ENCODE measurements at places on chromosomes 12 and 14.

GRCh38 chr14:47240748-47241437 lies 434.5 kb downstream of the MDGA2 start:
- no peak for DNase-seq

DNA sequence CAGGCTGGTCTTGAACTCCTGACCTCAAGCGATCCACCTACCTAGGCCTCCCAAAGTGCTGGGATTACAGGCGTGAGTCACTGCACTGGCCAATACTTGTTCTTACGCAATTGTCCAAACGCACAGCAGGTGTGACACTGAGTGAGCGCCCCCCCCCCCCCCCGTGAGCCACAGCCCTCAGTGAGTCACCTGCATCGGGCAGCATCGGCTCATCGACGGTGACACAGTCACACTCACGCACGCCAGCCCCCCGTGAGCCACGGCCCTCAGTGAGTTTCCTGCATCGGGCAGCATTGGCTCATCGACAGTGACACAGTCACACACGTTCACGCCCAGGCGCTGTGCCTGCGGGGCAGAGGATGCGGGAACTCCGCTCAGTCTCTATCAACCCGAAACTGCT lies 42.5 kb downstream of the GALNT9 start:
- no peak for DNase-seq

GRCh38 chr14:54490445-54491175 lies 1.8 kb upstream of the GMFB start:
- DNase-seq: no peak

DNA sequence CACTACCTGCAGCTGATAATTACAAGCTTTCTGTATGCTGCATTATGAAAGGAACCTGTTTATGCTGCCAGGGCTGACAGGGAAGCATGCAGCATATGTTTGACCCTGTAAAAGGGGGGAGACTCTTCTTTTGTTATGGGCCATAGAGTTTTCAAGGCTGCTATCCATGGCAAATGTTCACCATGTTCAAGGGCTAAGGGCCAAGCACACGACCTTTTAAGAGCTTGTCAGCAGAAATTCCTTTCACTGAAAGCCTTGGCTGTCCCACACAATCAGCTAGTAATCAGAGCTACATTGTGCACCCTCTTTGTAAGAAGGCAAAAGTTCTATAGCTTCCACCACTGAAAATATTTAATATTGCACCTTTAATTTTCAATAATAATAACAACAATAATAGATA lies 74.2 kb upstream of the MBIP start:
- DNase-seq: no peak

DNA sequence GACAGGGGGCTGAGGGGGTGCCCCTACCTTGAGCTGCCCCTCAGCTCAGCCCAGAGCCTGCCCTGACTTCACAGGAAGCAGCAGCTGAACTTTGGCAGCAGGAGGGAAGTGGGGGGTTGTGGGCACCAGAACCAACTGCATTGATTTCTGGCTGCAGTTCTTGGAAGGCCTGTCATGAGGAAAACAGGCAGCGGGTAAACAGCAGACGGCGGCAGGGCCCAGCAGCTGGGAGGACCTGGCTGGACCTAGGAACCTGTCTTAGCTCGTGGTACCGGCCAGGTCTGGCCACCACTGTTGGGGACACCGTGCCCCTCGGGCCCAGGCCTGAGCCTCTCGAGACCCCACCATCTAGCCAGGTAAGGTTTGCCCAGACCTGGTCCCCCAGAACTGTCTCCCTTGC lies 154.2 kb upstream of the MYL2 start:
- DNase-seq: no peak

- DNase-seq: peak; percentile 35
Measured at GRCh38 chr12:131101703-131102492, 148.2 kb downstream of the ADGRD1 start.

- DNase-seq: peak; percentile 26
Measured at GRCh38 chr12:119412811-119413794, 78.6 kb downstream of the CCDC60 start.

DNA sequence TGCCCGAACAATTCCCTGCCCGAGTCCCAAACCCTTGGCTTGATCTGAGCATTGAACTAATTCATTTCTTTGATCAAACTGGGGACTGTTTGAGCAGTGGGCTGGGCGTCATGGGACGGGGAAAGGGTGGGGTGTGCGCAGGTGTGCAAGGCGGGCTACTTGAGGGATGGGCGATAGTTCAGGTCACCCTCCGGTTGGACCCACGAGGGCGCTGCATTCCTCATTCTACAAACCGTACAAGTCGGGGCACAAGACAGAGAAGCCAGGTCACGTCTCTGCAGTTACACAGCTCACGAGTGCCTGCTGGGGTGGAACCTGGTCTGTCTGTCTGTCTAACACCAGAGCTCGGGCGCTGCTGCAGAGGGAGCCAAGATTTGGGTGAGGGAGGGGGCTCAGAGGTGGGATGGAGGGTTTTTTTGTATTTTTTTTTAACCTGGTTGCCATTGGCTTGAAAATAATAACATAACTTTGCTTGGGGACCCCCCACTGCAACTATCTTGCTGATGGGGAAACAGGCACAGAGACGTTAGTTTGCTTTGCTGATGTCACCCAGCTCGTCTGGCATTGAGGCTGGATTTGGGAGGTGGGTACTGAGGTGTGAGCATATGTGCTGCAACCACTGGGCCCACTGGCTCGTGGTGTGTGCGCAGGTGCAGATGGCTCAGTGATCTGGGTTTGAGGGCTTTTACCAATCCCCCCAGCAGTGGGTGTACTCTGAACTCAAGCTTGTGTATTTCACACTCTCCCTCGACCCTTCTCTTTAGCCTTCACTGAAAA lies 7.6 kb upstream of the RTL1 start:
- no peak for DNase-seq

DNA sequence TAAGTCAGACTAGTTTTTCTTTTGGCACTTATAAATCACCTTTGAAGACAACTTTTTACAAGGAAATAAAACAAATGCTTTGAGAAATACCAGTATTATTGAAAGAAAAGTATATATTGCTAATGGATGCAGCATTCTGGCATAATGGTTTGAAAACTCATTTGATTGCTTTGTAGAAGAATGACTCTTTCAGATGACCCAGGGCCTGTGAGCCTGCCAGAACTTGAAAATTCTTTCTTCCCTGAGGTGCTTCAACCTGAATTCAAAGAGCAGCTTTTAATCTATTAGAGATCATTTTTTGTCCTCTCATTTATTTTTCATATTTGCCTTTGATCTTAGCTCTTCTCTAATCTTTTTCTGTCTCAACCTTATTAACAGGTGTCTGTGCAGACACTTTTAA lies 87.4 kb downstream of the LRRK2 start:
- DNase-seq: no peak

- no peak for DNase-seq
Measured at GRCh38 chr14:22976620-22977433, 5.5 kb downstream of the AJUBA start.

- no peak for DNase-seq
Measured at GRCh38 chr12:50394469-50395029, 1.9 kb downstream of the FAM186A start.

DNA sequence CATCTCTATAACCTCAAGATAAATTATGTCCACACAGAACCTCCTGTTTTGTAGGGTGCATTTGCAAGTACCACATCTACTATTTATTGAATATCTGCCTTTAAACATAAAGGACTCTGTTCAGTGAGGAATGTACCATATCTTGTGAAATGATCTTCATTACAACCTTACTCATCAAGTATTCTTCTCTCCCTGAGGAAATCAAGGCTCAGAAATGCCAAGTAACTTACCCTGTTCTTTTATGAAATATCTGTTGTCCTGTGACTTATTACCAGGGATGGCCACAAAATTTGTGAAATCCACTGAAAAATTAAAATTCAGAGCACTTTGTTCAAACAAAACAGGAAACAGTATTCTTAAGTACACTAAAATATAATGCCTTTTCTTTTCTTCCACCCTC lies 366.7 kb downstream of the GALC start:
- no peak for DNase-seq

- no peak for DNase-seq
Measured at GRCh38 chr12:93115198-93115601, 186.1 kb upstream of the EEA1 start.

GRCh38 chr12:113226696-113227568 lies 5.7 kb downstream of the TPCN1 start:
- no peak for DNase-seq

- DNase-seq: no peak
Measured at GRCh38 chr12:68115281-68115680, 44.3 kb downstream of the IFNG start.

- DNase-seq: peak; percentile 32
Measured at GRCh38 chr14:105854600-105855245, 328.3 kb downstream of the TMEM121 start.

GRCh38 chr14:68041876-68042354 lies 222.3 kb downstream of the RAD51B start:
- no peak for DNase-seq

DNA sequence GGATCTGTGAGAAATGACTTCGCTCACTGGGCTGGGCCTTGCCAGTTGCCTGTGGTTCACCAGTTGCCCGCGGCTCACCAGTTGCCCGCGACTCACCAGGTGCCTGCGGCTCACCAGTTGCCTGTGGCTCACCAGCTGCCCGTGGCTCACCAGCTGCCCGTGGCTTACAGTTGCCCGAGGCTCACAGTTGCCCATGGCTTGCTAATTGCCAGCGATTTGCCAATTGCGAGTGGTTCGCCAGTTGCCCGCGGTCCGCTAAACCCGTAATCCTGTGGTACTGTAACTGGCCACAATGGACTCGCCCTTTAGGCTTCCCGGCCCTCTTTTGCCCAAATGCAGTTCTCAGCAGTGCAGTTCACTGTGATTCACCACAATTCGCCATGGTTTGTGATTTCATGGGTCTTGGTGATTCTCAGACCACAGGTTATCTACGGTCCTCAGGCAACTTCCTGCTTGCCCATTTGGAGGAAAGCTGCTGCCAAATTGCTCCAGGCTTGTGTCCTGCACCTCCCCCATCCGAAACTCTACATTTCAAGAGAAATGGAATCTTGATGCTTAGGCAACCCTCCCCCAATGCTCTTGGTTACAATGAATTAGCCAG lies 15.0 kb upstream of the MEG3 start:
- no peak for DNase-seq

GRCh38 chr12:18655351-18655750 lies 82.5 kb downstream of the PLCZ1 start:
- DNase-seq: no peak

DNA sequence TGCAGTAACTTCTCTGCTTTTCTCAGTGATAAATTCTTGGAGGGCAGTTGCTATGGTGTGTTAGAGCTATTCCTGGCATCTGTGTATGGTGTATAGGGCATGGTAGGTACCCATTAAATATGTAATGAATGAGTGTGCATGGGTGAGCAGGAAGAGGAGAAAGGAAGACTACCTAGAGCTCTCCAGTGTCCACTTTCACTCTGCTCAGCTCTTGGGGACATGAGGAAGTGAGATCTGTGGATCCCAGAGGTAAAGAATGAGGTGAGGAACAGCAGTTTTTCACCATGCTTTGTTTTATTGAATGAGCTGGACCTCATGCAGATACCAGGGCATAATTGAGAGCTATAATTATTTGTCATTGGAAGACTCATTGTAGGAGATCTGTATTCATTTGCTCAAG lies 444.8 kb upstream of the RGS6 start:
- DNase-seq: no peak

DNA sequence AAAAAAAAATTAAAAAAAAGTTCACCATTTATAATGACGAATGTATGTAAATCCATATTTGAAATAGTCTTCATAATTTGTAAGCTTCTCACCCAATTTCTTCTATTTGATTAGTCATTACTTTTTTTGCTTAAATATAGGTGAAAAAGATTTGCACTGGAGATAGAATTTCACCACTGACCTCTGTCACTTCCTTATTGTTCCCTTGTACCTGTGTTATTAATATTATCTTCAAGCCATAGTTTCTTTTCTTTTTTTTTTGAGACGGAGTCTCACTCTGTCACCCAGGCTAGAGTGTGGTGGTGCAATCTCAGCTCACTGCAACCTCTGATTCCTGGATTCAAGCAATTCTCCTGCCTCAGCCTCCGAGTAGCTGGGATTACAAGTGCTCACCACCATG lies 15.8 kb downstream of the TEP1 start:
- no peak for DNase-seq

GRCh38 chr12:94047781-94048567 lies 100.4 kb upstream of the PLXNC1 start:
- no peak for DNase-seq

Data from B cell (primary cell).